ENCODE measurements at places on chromosomes 1 and 21.

DNA sequence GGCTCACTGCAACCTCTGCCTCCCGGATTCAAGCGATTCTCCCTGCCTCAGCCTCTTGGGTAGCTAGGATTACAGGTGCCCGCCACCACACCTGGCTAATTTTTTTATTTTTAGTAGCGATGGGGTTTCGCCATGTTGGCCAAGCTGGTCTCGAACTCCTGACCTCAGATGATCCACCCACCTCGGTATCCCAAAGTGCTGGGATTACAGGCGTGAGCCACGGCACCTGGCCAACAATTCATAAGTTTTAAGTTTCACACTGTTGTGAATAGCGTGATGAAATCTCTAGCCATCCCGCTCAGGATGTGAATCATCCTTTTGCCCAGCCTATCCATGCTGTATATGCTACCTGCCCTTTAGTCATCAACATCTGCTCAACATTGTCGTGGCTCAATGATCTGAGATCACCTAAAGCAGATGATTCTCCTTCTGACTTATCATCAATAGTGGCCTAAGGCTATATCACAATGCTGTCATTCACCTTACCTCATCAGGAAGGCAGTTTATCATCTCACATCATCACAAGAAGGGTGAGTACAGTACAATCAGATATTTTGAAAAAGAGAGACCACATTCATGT lies 2.6 kb downstream of the PFDN2 start:
- DNase-seq = no peak

DNA sequence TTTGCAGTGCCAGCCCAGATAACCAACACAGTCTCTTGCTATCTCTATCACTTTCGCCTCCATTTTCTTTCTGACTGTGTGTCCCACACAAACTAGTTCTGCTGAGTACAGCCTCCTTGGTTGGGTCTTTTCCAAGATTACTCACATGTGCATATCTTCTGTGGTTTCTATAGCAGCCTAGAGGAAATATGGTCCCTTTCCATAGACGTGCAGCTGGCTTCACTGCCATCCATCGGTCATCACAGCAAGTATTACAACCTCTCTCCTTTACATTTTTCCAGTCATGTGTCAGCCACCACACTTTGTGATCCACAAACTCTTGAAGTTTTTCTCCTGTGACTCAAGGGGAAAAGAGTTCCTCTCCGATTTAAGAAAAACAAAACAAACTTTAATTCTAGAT lies 893.4 kb upstream of the ADGRL4 start:
- DNase-seq = no peak

DNA sequence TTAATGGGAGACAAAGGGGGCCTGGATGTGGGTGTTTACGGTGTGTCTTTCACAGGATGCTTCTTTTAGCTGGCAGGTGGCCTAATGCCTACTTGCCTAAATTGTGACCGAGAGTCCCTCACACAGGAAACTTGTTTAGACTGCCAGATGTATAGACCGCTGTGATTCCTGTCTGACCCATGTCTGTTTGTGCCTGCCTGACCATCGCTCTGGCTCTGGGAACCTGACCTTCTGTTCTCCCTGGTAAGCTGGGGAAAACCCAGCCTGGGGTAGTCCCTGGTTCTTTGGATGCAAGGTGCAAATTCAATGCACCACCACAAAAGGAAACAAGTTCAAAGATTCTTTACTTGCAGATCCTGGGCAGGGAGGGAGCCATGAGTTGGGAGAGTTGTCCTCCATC lies 68.4 kb downstream of the DMRTA2 start:
- DNase-seq = no peak

GRCh38 chr21:27359141-27359540 lies 392.3 kb upstream of the ADAMTS5 start:
- no peak for DNase-seq

DNA sequence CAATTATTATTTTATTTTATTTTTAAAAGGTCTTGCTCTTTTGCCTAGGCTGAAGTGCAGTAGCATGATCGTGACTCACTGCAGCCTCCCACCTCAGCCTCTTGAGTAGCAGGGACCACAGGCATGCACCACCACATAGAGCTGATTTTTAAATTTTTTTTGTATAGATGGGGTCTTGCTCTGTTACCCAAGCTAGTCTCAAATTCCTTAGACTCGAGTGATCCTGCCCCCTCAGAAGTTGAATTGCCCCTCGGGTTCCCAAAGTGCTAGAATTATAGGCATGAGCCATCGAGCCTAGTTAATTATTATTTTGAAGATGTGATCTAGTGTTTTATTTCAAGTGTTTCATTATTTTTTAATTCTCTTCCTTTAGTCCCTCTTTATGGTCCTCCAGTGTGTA lies 12.2 kb downstream of the MSH4 start:
- no peak for DNase-seq

GRCh38 chr21:33367309-33367973 lies 35.8 kb upstream of the IFNGR2 start:
- DNase-seq = no peak

GRCh38 chr1:21271550-21271949 lies 18.7 kb downstream of the ECE1 start:
- DNase-seq = no peak

GRCh38 chr1:84780000-84780716 lies 89.9 kb upstream of the SSX2IP start:
- no peak for DNase-seq

DNA sequence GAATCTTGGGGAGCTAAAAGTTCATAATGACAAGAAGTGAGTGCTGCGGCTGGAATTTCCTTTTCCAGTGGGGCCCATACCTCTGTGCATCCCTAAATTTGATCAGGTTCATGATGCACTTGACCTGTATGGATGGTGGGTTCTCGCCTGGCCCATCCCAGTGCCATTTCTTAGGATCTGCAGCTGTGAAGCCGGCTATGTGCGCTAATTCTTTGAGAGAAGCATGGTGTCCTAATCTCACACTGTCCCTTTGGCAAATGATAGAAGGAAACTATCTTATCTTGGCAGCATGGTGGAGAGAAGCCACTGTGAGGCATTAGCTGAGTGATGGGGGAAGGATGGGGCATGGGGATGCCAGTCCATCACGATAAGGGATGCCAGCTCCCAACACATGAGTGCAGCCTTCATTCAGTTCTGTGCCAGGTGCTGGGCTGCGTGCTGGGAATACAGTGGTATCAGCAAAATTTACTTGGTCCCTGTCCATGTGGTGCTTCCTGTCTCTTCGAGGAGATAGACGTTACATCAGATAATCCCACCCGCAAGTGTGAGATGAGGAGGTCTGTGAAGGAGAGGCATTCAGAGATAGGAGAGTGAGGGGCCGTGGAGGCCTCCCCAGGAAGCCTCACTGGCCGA lies 30.5 kb downstream of the STUM start:
- no peak for DNase-seq

DNA sequence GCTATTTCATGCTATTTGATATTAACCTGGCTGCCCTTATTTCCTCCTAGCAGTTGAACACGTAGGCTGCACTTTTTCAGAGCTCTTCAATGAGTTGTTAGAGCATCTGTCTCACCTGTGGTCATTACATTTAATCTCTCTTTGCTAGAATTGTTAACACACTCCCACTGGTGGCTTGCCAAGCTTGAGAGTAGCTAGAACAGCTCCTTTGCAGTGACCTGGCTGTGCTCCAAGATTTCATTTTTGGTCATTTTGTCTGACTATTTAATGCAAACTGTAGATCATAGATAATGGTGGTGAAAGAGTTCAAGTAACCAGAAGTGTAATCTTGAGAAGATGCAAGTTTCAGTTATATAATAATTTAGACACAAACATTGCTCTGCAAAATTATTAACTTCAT lies 105.6 kb downstream of the LRRC7 start:
- no peak for DNase-seq

GRCh38 chr1:200258447-200259375 lies 151.1 kb downstream of the ZNF281 start:
- no peak for DNase-seq

GRCh38 chr1:85133565-85134159 lies 67.2 kb downstream of the SYDE2 start:
- no peak for DNase-seq

- DNase-seq = no peak
These were observed 26.4 kb downstream of the LRRC8B start for GRCh38 chr1:89550995-89551394.

GRCh38 chr1:179807691-179808485 lies 64.8 kb downstream of the FAM163A start:
- no peak for DNase-seq

GRCh38 chr1:30422251-30422650 lies 301.1 kb downstream of the MATN1 start:
- no peak for DNase-seq

- DNase-seq = no peak
These were observed 28.8 kb downstream of the SCMH1 start for GRCh38 chr1:41213341-41213740.

- DNase-seq = no peak
These were observed 350.9 kb downstream of the S1PR1 start for GRCh38 chr1:101587741-101588140.

DNA sequence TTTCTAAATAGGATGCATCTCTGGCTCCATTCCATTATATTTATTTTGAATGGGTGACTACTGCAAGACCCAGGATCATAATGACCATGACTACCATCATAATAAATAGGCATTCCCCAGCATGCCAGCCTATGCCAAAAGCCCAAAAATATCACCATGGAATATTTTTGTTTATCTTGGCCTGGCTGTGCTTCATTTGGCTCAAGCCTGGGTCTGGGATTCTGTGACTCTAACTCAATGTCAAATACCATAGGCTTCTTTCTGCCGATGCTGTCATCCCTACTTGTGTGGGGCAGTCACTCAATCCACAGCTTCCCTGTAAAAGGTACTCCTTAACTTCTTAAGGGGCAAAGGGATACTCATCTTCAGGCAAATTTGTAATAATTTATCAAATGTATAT lies 66.6 kb downstream of the DIRAS3 start:
- DNase-seq = no peak

- no peak for DNase-seq
These were observed 14.0 kb downstream of the AGMAT start for GRCh38 chr1:15570861-15571260.

DNA sequence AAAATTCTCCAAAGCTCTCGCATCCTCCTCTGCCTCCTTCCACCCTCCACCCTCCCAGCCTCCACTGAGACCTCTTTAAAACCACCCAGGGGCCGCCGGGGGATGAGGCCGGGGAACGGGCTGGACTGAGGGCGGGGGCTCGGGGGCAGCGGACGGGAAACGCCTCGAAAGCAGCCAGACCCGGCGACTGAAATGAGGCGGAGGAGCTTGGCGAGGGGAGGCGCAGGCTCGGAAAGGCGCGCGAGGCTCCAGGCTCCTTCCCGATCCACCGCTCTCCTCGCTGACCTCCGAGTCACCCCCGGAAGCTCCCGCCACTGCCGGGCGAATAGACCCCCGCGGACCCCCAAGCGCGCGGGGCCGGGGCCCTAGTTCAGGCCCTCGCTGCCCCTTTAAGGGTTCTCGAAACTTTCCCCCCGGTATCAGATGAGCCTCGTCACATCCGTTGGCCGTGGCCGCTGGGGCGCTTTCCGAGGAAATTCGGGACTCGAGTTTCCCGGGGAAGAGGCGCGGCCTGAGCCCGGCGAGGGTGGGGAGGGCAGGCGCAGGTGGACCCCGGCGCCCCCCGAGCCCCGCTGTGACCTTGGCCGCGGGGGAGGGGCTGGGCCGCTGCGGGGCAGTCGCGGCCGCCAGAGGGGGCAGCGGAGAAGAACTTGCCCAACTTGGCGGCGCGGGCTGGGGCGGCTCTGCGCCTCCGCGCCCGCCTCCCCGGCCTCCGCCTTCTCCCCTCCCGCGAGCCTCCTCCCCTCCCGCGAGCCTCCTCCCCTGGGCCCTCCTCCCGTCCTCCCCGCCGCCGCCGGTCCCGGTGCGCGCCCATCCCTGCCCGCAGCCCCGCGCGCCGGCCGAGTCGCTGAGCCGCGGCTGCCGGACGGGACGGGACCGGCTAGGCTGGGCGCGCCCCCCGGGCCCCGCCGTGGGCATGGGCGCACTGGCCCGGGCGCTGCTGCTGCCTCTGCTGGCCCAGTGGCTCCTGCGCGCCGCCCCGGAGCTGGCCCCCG lies at the start of gene BACE2:
BACE2 (plus strand) TSS at position 813 of the 995 bp plus-strand sequence; CDS start at position 917, 104 bp downstream.
- DNase-seq = no peak

DNA sequence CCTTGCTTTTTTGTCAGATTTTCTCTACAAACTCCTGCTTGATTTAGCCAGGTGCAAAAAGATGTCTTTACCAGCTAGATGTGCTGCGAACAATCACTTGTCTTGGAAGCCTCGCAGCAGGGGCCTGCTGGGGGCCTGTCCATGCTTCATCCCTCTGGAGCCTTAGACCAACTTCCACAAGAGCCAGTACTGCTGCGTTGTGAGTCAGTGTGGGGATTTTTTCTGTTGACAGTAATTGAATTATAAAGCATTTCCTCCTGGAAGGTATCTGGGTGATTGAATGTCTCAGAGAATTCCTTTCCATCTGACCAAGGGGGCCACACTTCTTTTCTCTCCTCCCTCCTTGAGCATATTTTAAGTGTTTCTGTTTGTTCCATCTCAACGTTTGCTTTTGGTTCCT lies 40.4 kb upstream of the LDLRAP1 start:
- DNase-seq = no peak

GRCh38 chr1:50105433-50105832 lies 3.3 kb upstream of the ELAVL4 start:
- DNase-seq = no peak

DNA sequence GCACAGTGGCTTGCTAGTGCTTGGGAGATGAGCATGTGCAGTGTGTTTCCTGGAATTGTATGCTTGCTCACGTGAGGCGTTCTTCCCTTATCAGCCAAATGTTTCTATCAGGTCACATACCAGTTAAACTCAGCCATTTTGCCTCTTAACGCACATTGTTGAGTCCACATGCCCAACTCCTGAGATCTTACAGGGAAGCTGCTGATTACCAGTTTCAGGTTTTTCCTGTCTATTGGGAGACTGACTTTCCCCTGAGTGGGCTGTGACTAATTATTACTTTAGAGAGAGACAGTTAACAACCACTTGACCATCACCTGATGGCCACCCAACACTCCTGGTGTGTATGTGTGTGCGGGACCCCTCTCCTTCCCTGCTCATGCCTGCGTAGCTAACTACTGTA lies 161.3 kb upstream of the PTGFR start:
- no peak for DNase-seq

DNA sequence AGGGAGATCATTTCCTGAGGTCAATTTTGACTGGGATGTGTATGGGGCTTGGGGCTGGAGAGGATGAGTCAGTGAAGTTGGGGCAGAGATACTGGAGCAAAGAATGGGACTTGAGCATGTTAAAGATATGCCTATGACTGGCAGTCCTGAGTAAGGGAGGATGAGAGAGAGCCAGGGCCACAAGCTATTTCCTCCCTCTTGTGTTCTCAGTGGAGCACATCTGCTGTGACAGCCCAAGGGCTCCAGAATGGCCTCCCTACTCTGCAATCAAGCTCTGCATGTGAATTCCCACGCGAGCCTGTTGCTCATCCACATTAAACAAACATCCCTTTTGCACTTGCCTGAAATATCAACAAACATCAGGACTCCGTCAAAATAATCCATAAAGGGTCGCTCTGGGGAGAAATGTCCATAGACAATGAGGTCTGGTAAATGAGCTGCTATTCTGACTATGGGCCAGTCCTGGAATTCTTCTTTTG lies 9.2 kb downstream of the ADCY10 start:
- no peak for DNase-seq

- DNase-seq = no peak
These were observed 43.1 kb downstream of the ZMYM1 start for GRCh38 chr1:35122311-35122710.

GRCh38 chr1:16980473-16981268 lies at the start of gene MFAP2:
Gene MFAP2, minus strand, starts transcription at chr1:16980620. Its CDS starts 2,347 bp downstream, at chr1:16978273.
- no peak for DNase-seq

- no peak for DNase-seq
These were observed 258 bp downstream of the CCT3 start for GRCh38 chr1:156337888-156338179.

All from stimulated activated CD8-positive, alpha-beta memory T cell treated with anti-CD3 and anti-CD28 coated beads, Interleukin-4, amount 100 ng/mL, for 4 hours (primary cell).